ENCODE measurements at places on chromosomes 6 and 20.
A peak's percentile ranks its signal among the peaks of the same experiment; 100 is the strongest.

DNA sequence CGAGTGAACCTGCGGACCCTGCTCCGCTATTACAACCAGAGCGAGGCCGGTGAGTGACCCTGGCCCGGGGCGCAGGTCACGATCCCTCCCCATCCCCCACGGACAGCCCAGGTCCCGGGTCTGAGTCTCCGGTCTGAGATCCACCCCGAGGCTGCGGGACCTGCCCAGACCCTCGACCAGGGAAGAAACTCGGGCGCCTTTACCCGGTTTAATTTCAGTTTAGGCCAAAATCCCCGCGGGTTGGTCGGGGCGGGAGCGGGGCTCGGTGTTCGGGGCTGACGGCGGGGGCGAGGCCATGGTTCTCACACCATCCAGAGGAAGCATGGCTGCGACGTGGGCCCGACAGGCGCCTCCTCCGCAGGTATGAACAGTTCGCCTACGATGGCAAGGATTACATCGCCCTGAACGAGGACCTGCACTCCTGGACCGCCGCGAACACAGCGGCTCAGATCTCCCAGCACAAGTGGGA lies 46.9 kb upstream of the TRIM26 start:
- no peak for DNase-seq

GRCh38 chr20:19867074-19867473 lies 109.0 kb downstream of the RIN2 start:
- DNase-seq: no peak

DNA sequence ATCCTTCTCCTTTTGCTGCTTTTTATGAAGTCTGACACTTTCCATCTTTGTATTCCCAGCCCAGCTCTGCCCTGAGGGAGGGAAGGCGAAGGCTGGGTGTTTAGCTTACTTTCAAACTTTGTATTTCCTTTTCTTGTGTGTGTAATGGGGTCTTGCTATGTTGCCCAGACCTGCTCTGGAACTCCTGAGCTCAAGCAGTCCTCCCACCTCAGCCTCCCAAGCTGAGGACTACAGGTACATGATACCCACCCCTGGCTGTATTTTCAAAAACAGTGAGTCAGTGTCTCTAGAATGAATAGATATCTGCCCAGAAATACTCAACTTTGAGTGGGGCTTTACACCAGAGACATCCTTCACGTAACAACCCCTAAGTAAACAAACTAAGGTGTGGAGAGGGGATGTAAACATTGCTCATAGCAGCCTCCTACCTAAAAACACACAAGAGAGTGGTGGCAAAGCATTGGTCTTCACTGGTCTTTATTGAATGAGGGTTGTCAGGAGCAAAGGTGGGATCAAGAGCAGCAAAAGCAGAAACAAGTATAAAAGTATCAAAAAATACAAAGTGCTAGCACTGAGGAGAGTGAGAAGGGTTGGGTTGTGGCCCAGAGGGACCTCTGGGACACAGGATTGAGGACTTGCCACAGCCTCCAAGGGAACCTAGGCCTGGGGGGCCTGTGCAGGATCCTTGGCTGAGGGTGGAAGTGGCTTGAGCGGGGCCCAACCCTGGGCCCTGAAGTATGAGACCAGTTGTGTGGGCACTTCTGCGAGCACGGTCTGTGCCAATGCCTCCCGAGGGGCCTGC lies 10.2 kb downstream of the SPAG4 start:
- no peak for DNase-seq

DNA sequence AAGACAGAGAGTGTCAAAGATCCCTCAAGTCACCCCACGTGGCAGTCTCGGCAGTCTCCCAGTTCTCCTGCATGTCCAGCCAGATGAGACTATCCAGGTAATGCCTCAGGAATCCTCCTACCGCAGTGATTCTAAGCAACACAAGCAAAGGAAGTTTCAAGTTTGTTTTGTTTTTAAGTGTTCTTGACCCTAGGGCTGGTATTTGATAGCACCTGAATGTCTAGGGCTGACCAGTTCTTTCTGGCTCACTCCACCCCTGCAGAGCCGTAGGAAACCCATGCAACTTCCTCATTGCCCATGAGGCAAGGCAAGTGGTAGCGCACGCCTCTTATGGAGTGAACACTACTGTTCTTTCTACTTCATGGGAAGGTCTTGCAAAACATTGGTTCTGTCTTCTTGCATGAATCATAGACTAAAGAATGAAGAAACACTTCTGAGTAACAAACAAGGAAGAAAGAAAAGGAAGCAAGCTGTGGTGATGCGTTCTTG lies 24.8 kb upstream of the FOXQ1 start:
- DNase-seq: no peak

- DNase-seq: no peak
Measured at GRCh38 chr6:132571774-132572173, 1.7 kb downstream of the TAAR6 start.

DNA sequence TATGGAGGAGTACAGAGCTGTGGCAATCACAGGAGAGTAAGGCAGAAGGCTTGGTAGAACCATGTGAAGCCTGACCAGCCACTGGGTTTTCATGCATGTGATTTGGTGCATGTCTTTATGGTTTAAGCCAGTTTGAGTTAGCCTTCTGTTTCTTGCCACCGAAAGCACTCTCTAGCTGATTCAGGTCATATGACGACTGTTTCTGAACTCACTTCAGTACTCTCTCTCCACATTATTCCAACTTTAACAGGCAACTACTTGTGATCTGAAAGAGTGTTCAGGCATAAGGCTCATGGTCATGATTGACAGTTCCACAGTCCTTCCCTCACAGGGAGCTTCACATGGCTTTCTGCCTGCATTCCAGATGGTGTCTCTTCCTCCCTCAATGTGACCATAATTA lies 63.3 kb upstream of the TAB2 start:
- no peak for DNase-seq

DNA sequence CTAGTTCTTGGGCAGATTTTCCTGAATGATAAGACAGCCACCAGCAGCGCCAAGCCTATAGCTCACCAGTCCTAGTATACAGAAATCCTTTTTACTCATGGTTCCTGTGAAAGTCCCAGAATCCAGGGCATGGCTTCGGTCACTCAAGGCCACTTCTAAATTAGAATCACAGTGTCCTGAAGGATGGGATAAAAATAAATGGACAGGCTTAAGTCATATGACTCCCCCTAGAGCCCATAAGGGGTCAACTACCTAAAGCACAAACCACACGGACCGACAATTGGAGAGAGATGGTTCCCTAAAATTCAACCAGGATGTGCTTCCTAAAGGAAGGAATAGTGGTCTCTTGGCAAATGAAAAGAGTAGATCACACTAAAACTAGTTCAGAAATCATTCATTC lies 404.1 kb upstream of the PLCB4 start:
- DNase-seq: no peak

- no peak for DNase-seq
Measured at GRCh38 chr20:36712775-36713174, 33.1 kb downstream of the NDRG3 start.

DNA sequence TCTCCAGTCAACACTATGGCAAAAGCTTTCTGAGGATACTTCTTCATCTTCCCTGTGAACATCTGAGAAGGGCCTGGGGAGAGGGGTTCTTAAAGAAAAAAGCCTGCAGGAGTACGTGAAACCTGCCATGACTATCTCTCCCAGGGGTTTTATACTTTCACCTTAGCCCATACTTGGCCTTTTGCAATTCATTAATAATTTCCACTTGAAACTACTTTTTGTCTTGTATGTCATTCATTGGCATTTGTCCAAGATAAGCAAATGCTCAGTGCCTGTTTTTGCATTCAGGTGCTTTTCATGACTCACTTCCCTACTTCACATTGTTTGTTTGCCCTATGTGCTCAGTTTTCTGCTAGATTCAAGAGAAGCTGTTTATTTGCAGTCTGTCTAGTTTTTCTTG lies 580.3 kb upstream of the GJE1 start:
- no peak for DNase-seq

DNA sequence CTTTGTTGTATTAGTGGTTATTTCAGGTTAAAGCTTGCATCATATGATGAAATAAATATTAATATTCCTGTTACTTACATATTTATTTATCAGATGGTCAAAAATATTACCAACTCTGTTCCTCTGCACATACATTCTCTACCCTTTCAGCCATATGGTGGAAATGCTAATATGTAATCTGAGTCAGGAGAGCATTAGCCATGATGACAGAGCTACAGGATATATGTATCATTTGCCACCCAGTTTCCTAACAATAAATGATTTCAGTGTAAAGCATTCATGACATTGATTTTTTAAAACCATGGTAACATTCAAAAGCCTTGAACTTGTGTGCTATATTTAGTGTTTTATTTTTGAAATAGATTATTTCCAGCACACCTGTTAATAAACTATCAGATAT lies 16.6 kb downstream of the POPDC3 start:
- DNase-seq: no peak

DNA sequence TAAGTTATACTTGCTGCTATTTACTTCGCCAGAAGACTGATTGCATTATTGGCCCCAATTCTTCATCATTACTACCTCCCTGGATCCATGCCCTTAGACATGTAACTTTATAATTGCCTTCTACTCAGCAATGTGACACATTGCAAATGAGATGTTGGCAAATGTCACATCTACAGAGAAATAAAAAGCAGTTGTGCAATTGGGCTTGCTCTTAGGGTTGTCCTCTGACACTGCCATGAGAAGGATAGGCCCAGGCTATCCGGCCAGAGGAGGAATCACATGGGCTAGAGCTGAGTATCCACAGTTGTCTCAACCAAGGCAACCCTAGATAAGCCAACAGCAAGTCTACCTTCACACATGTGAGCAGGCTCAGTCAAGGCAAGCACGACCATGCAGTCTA lies 447.0 kb downstream of the PLCB1 start:
- DNase-seq: no peak

DNA sequence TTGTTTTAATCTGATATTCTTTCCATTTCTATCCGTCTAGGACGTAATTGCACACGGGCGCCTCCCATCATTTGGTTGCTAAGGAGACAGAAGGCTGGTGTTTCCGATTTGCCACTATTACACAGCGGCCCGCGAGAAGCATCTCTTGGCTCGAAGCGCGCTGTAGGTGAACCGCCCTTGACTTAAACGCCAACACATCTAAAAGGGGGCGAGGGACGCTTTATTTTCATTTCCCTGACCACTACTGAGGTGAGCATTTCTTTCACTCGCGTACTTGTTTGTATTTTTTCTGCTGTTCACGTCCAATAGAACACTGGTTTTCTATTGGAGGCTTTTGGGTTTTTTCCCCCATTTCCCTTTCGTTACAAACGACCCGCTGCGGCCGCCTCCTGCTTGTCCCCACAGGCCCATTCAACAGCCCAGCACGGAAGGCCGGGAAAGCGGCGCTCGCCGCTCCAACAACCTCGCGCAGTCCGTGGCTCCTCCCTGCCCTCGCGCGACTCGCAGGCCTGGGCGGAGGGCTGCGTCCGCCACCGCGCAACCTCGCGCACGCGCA lies 505 bp upstream of the WRNIP1 start:
- DNase-seq: peak; percentile 69

GRCh38 chr6:119122336-119122735 lies 43.9 kb upstream of the FAM184A start:
- DNase-seq: no peak

DNA sequence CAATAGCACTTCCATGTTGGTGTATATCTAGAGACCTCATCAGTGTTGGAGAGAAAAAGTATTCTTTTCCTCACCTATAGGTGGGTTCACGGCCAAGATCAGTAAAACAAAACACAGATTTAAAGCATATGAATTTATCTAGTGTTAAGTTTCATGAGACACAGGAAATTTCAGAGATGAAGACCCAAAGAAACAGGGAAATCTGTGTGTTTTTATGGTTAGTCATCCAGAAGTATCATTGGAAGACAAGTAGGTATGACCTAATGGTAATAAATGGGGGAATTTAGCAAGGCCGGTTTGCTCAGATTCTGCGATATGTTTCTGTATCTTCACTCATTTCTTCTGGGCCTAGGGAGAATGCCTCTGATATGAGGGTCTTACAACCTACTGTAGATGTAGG lies 419.6 kb upstream of the MARCKS start:
- DNase-seq: no peak

GRCh38 chr20:41078329-41078728 lies 49.7 kb downstream of the TOP1 start:
- DNase-seq: no peak

- no peak for DNase-seq
Measured at GRCh38 chr20:3777716-3778629, 3.3 kb downstream of the SPEF1 start.

GRCh38 chr20:34512266-34512954 lies 3.8 kb upstream of the DYNLRB1 start:
- no peak for DNase-seq

GRCh38 chr6:116111552-116112528 lies 11.2 kb downstream of the NT5DC1 start:
- DNase-seq: no peak

GRCh38 chr20:21981597-21982344 lies 276.3 kb downstream of the PAX1 start:
- DNase-seq: no peak

GRCh38 chr6:7144872-7145584 lies 37.3 kb downstream of the RREB1 start:
- no peak for DNase-seq

DNA sequence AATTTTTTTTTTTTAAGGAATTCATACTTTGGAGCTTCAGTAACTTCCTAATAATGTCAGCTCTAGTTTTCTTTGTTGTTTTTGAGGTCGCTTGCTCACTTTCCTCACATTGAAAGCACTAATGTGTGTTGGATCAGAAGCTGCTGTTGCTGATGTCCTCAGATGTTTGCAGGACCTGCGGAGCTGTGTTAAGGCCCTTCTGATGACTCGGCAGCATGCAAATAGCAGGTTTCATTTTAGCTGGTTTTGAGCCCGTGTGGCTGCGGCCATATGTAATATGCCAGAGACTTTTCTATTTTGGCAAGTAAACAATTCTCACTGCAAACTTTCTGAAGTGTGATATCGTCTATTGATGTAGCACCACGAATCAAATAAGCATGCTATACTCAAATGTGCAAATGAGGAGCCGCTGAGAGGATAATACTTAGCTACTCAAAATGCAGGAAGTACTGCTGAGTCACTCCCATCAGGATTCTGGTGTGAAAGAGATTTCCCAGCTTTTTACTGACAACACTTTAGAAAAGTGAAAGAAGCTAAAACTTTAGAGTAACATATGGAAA lies 187.8 kb downstream of the SASH1 start:
- DNase-seq: no peak

- no peak for DNase-seq
Measured at GRCh38 chr6:112156668-112157067, 69.3 kb downstream of the FAM229B start.

DNA sequence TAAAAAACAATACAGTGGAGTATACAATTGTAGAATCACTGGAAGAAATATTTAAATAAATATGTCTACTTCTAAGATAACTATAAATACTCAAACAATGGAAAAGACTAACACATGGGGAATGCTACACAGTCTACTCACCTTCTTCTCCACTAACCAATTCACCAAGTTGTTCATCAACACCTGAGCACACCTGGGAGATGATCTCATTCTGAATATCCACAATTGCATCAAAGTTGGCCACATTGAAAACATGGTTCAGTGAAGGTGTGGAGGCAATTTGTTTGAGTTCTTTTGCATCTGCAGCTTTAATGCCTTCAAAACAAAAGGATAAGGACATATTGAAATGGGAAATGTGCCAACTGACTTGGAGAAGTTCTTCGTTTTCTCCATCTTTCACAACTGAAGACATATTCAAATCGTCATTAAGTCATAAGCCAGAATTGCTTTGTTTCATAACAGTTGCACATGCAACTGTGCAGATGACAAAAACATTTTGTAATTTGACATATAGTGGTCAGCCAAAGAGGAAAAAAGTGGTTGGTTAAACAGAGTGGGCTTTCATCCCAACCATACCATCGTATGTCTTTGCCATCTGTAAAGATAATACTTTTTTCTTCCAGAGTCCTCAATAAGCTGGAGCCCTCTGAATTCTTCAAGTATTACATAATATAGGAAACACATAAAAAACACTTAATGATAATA lies 17.5 kb downstream of the COL12A1 start:
- no peak for DNase-seq
